AG04450 (cell line): ENCODE measurements at places on chromosomes 12 and 14.
A peak's percentile ranks its signal among the peaks of the same experiment; 100 is the strongest.

DNA sequence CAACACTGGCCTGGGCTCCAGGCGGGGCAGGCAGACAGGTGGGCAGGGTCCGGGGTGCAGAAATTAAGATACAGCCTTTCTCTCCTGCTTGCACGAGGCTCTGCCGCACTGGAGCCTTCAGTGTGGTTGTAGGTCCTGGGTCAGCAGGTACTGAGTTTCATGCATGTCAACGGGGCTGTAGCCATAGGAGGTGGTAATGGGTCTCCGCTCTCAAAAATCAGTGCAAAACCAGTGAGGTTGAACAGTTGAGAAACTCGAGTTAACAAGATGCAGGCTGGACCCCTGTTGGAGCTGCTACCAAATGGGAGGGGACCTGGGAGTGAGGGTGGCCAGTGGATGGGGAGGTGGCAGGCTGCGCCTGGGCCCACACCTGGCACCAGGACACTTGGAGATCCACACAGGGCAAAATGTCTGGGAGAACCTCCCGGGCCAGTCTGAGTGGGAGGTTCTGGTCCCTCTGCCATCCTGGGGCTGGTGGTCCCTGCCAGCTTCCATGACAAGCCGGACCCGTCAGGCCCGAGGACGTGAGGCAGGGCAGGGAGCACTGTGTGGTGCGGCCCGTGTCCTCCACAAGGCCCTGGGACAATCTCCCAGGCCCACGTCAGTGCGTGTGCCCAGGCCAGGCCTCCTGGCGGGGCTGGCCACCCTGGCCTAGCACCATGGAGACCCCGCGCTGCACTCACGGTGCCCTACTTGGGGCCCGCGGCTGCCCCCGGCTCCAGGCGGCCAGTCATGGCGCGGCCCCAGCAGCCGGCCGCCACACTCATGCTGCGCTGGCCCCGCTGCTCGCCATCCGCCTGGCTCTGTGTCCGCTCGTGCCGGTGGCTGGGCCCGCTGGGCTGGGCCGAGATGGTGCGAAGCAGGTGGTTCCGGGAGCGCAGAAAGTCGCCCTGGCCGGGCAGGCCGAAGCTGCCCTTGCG lies 5.1 kb downstream of the ARL6IP4 start:
- DNase-seq = no peak

DNA sequence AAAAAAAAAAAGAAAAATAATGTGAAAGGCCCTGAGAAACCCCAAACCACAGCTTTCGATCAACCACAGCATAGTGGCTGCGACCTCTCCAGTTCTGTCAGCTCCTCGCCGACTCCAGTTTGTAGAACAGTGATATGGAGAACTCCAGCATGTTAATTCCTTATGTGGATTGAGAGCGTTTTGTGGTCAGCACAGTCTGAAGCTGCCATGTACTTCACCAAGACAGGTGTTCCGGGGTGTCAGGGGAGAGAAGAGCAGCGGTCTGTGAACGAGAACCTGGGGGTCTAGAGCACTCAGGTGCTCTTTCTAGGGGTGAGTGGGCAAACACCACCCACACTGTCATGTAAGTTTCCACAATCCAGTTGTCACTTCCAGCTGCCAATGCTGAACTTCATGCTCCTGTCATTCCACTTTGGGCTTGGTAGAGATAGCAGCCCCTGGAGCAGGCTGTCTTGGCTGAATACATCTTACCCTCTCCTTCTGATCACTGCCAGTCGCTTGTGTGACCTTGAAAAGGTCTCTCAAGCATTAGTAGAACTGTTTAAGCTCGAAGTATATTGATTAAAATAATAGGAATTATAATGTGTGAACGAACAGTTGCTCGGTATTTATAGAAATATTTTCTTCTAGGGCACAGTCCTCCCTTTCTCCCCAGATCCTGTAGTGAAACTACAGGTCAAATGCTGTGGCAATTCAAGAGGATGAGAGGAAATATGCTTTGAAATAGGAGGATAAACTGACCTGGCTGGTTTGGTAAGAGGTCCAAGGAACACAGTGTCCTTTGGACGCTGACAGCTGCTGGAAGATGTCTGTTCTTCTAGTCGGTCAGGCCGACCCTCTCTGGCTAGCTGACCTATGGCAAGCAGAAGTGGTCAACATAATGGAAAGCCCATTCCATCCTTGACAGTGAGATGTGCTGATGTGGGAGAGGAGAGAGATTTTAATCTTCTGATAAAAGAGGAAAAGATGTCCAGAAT lies 15.7 kb upstream of the MAX start:
- DNase-seq = no peak

GRCh38 chr14:52082903-52083302 lies 14.0 kb upstream of the NID2 start:
- no peak for DNase-seq

GRCh38 chr14:96795109-96795828 lies 1.9 kb upstream of the VRK1 start:
- no peak for DNase-seq

GRCh38 chr12:15774819-15775218 lies 14.4 kb downstream of the EPS8 start:
- no peak for DNase-seq

DNA sequence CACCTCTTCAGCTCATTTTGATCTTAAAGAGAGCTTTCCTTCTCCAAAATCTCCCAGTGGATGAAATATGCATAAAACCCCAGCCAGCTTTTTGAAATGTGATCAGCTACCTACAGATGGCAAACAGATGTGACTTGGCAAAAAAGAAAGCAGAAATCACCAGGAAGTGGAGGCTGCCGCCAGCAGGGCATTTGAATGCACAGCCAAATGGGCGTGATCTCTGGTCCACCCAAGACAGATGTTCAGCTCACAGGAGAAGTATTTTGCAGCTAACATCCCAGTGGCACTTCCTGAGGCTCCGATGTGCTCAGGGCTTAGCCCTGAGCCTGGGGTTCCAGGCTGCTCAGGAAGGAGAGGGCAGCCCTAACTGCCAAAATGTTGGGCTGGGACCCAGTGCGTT lies 78.3 kb downstream of the LGMN start:
- peak; percentile 74 for DNase-seq

- no peak for DNase-seq
These were observed 407.5 kb upstream of the MGAT4C start for GRCh38 chr12:86663716-86664115.

GRCh38 chr14:56379956-56380355 lies 199.6 kb upstream of the TMEM260 start:
- DNase-seq = no peak

DNA sequence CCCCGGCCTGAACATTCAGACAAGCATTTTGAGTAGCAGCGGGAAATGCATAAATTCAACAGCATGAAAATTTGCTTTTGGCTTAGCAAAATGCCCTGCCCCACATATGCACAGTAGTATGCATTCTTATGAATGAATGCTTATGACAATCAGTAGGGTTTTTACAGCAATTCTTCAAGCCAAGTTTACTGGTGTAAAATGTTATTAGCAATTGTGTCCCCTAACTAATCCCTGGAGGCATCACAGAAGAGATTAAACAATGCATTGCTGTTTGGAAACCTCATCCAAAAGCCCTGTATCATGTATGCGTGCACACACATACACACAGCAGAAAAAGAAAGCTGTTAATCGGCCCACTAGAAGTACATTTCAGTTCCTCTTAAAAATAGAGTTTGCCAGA lies 406.5 kb downstream of the LRIG3 start:
- no peak for DNase-seq

DNA sequence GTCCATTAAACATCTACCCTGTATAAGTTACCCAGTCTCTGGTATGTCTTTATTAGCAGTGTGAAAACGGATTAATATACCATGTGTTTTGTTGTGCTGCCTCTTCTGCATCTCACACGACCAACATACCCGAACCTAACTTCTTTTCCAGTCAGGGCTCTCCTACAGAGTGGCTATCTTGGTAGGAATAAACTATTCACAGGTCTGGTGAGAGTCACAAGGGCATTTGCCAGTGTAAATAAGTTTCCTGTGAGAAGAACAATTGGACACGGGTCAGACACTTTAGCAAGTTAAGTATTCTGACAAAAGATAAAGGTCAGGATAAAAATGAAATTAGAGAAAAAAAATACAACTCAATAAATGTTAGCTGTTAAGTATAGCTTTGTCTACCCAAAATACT lies 60.9 kb downstream of the MYF5 start:
- no peak for DNase-seq

GRCh38 chr12:42237853-42238239 lies 202 bp downstream of the YAF2 start:
- DNase-seq = no peak

- DNase-seq = no peak
These were observed at the start of gene IGFBP6 for GRCh38 chr12:53097564-53098353. Gene IGFBP6 (plus strand): TSS chr12:53097667. CDS start chr12:53097718, 51 bp downstream.
